AG04449 (cell line): ENCODE measurements at places on chromosomes 7 and 10.
A peak's percentile ranks its signal among the peaks of the same experiment; 100 is the strongest.

DNA sequence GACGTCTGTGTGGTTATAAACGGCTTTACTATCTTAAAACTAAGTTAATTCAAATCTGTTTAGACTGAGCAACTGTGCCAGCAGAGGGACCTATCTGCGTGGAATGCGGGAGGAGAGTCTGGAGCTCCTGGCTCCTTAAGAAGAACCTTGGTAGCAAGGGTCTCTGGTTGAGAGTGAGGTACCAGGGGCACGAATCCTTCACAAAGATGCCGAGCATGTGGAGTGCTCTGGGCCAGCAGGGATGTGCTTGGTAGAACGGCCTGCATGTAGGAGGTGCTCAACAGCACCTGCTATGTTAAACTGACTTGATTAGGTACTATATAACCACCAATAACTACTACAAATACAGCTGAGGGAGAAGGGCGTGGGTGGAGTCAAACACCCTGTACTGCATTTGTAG is 102.6 kb downstream of the VIPR2 start:
- DNase-seq: no peak

- DNase-seq: peak; percentile 91
These were observed 66.7 kb upstream of the PDZD8 start for GRCh38 chr10:117441812-117442443.

GRCh38 chr10:29646960-29647461 is 12.2 kb upstream of the SVIL start:
- DNase-seq: no peak

- no peak for DNase-seq
These were observed 11.3 kb upstream of the HABP2 start for GRCh38 chr10:113541549-113541927.

GRCh38 chr10:6926971-6927370 is 346.9 kb upstream of the PRKCQ start:
- DNase-seq: no peak
